ENCODE measurements at places on chromosomes 7 and 10.

GRCh38 chr10:91762878-91763277, 35.3 kb upstream of the TNKS2 start:
- no peak for DNase-seq

- DNase-seq: no peak
These were observed 61.4 kb upstream of the NME8 start for GRCh38 chr7:37786741-37787569.

- no peak for DNase-seq
These were observed 164.2 kb downstream of the PCLO start for GRCh38 chr7:82998436-82998835.

DNA sequence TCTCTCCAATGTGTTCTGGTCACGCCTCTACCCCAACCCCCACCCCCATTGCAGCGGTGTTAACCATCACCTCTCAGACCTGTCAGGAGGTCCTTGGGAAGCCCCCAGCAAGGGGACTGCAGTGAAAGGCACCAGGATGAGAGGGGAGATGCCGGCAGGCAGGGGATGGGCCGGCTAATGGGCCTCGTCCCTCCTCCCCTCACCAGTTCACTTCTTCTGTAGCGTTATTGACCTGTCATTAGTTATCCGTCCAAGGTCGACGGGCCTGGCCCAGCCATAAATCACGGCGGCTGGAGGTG, 18.8 kb downstream of the POLL start:
- DNase-seq: no peak

DNA sequence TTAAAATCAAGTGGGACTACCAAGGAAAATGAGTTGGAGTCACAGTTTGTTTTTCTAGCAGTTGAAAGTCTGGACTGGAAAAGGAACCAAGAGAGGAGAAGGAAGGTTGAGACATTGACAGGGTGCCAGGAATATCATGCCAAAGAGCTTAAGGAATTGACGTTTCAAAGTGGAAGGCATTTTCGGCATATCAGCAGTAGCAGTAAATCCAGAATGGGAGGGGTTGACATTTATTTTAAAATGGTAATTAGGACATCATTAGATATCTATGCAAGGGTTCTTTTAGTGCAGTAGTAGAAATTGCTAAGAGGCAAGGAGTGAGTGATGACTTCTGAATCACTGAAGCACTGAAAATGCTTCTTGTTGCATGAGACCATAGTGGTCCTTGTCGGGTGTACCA, 335.9 kb upstream of the PLXDC2 start:
- no peak for DNase-seq

DNA sequence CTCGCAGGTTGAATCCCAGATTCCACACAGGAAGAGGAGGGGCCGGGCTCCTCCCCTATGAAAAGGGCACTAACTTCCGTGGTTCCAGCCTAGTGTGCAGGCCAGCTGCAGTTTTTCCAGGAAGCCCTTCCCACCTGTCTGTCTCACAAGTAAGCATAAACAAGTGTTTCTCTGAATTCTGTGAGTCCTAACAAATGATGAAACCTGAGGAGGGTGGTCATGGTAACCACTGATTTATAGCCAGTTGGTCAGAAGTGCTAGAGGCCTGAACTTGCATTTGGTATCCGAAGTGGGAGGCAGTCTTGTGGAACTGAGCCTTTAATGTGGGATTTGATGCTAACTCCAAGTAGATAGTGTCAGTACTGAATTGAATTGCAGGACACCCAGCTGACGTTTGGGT, 54.7 kb upstream of the STEAP4 start:
- no peak for DNase-seq

DNA sequence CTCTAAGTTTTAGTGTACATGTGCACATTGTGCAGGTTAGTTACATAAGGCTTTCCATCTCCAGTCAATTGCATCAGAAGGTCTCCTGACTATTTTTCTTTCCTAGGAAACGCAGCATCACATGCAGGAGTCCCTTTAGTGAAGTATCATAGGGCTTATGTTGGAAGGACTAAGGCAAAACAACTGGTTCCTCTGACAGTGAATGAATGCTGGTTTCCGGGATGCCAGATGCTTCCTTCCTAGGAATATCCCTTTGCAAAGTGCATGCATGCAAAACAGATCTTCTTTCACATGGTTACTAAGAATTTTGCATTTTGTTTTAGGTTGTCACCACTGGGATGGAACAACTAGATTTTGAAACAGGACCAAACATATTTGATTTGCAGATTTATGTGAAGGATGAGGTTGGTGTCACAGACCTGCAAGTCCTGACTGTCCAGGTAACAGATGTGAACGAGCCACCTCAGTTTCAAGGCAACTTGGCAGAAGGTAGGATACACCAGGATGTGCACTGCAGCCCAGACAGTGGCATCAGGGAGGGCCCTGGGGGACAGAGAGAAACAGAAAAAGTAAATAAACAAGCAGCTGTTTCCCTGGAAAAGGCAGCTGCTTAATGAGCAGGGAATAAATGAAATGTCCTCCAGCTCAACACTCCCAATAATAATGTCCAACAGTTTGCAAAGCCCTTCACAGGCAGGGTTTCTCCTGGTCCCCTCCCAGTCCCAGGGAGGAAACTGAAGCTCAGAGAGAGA, 17.8 kb downstream of the CDHR3 start:
- no peak for DNase-seq

DNA sequence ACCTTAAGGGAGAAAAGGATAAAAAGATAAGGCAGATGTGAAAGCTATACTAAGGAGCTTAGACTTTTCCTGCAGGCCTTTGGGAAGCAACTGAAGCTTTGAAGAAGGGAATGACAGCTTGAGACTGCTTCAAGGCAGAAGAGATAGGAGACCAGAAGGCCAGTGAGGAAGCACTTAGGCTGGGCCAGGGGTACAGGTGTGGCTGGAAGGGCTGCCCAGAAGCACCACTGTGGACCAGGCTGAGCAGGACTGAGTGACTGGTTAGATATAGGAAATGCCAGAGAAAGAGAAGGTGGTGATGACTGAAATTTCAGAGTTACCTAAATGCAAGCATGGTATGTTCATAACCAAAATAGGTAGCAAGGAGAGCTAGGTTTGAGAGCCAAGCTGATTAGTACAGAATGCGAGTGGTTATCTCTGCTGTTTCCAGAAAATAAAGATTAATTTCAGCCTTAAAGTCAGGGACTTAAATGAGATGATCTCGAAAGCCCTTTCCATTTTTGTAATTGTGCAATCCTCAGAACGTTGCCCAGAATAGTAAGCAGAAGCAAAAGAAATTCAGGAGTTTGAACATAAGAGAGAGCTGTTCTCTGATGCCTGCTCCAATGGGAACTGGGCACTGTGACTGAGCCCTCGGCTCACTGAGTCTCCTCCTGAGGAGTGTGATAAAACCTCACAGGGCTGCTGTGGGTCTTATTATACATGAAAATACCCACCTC, 54.9 kb downstream of the MET start:
- DNase-seq: no peak
